ENCODE measurements at places on chromosomes 7 and 10.
A peak's percentile ranks its signal among the peaks of the same experiment; 100 is the strongest.

DNA sequence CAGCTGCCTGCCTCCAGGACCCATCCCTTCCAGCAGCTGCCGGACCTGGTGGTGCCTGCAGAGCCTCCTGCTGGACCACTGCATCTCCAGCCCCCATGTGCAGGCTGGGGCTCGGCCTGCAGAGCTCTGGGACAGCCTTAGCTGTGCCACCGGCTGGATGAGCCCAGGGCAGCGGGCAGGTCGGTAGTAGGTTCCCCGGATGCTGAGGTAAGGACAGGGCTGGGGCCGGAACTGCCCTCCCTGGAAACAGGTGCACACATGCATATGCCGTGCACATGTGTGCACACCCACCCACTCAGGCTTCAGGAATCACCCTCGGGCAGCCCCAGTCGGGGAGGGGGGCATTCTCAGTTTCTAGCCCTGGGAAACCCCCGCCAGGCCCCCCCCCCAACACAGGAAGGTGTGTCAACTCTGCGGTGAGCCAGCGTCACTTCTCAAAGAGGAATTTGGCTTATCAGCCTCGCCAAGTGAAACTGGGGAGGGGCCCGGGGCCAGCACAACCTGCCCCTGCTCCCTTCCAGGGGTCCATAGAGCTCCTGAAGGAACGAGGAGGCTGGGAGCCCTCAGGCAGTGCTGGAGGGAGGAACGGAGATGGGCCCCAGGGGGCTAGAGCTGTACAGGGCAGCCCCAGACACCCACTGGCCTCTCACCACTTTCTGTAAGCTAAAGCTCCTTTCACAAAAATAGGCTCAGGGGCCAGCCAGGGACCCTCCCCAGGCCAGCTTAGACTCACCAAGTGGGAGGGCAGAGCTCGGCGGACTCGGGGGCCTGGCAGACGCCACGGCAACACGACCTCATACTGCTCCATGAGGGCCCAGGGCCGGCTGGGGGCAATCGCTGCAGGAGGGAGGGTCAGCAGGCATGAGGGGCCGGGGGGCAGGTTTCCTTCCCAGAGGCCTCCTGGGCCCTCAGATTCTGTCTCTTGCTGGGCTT is 1.7 kb downstream of the ADAM8 start:
- no peak for DNase-seq

- DNase-seq, result peak; percentile 65
Measured at GRCh38 chr10:100346765-100347567, at the start of gene SCD. Gene SCD (plus strand): TSS chr10:100347233. CDS start chr10:100347505, 272 bp downstream.

DNA sequence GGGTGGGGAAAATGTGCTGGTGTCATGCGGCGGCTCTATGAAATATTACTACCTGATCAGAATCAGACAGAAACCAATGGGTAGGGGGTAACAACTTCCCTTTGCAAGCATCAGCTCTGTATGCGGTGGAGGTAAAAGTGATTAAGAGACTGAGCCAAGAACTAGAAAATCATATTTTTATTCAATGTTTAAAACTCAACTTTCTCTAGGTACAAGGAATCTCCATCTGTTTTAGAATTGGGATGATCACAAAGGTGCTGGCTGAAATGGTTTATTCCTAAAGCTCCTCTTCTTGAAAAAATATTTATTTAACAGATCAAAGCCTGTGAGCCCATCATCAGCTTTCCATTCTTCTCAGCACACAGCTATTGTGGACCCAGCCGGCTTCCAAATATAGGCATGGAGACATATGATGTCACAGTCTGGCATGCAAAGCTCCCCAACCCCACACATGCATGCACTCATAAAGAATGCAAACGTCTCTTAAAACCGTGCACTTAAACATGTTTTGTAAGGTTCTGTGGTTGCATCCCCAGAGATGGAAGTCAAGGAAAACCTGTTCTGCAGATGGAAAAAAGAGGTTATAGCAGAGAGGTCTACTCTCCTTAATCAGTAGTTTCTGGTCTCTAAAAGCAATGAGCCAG is 126.0 kb downstream of the SKIDA1 start:
- no peak for DNase-seq

- peak; percentile 59 for DNase-seq
Measured at GRCh38 chr10:21732067-21732772, 198.2 kb downstream of the MLLT10 start.

DNA sequence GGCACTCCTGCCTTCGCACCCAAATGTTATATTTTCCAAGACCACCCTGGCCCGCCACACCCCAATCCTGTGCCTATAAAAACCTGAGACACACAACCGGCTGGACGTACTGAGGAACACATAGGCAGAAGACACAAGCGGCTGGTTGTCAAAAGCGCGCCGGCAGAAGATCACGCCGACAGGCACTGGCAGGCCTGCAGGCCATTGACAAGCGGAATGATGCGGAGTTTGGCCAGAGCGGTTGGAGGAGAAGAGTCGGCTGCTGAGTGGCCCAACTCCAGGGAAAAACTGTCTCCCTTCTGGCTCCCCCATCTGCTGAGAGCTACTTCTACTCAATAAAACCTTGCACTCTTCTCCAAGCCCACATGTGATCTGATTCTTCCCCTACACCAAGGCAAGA is 39.7 kb upstream of the SAMD8 start:
- no peak for DNase-seq

DNA sequence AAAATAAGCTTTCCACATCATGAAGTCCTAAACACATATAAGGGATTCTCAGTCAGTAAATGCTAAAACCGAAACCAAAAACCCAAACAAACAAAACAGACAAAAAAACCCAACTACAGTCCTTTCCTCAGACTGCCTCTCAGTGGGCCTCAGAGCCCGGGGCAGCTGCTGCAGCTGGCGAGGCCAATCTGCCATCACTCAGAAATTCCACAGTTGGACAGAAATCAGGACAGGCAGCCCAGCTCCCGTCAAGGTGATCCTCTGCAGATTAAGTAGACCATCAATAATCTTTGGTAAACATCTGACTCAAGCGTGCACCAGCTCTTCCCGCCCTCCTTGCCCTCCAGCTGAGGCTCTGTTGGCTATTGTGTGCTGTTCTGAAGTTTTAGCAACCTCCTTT is 142.2 kb downstream of the ATXN7L1 start:
- DNase-seq, result no peak

DNA sequence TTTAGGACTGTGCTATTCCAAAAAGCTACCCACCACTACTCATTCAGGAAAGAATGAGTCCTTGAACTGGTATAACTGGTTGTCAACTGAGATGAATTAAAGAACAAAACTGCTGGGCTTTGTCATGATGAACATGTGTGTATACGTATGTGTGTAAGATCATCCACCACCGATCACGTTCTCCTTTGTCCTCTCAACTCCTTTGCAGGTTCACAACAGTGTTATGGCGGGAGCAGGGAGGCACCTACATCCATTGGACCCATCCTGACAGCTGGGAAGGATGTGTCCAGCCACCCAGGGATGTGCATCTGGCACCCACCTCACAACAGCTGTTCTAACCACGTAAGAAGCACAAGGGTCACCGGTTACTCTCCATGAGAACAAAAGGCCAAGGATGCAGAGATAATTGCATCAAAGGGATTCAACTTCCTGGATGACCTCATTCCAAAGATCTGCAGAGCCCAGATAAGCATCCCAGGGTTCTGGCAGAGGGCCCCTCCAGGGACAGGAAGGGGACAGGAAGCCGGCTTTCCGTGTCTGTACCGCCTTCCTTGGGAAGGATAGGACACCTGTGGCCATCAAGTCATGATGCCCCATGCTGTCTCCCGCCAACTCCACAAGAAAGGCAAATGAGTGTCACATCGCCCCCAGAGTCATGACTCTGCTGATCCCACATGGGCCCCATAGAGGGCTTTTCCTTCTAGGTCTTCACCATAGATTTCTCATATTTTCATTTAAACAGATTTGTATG is 66.1 kb downstream of the STEAP1B start:
- DNase-seq, result no peak

Data from hematopoietic multipotent progenitor cell treated with erythropoietin and hydrocortisone succinate and interleukin-3 and kit ligand, for 17 days (in vitro differentiated cells).